ENCODE measurements at places on chromosomes 1 and 21.

DNA sequence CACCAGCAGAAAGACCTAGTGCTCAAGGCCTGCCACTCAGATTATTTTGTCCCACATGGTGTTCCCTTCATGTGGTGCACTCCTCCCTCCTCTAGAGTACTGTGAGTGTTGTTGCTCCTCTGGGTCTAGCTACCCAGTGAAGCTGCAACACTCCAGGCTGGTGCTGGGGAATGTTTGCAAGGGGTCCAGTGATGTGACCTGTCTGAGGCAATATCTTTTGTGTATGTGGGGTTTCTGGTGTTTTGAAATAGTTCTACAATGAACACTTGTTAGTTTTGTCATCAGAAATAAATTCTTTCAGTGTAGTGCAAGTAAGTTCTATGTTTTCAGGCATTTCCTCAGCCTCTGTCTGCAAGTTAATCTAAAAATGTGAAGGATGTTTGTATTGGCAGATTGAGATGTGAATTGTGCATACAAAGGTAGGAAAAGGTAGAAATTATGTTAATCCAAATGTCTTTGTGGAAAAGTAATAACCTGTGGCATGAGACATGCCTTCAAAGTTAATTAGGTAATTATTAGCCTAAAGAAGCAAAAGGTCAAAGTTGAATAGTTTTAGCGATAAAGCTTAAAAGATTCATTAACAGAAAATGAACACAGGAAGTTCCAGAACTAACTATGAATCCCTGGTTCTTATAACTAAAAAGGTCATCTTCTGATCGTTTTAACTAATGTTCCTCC is 616.8 kb downstream of the LTN1 start:
- no peak for DNase-seq

DNA sequence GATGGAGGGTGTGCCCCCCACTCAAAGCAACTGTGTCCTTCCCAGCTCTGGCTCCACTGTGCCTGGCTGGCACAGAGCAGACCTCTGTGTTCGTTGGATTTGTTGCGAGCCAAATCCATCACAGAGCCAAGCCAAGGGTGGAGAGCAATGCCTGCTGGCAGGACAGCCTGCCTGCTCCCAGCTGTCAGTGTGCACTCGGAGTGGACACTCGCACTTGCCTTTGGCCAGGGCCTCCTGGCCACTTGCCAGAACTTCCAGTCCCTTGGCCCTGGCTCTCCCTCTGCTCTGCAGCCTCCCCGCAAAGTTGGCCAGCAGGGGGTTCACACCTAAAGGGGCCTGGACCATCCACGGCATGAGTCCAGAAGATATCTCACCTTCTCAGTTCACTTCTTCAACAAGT is 16.4 kb downstream of the HEYL start:
- no peak for DNase-seq

DNA sequence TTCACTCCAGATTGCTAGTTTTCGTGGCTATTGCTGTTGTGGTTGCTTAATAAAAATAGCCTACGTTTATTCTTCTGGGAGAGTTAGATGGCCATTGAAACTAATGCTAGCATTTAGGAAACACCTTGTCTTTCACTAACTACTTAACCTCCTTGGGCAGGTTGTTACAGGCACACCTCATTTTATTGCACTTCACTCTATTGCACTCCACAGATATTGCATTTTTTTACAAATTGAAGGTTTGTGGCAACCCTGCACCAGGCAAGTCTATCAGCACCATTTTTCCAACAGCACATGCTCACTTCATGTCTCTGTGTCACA is 11.3 kb upstream of the MARK1 start:
- DNase-seq = no peak

GRCh38 chr1:85243372-85243771 is 16.1 kb downstream of the C1orf52 start:
- DNase-seq = no peak

DNA sequence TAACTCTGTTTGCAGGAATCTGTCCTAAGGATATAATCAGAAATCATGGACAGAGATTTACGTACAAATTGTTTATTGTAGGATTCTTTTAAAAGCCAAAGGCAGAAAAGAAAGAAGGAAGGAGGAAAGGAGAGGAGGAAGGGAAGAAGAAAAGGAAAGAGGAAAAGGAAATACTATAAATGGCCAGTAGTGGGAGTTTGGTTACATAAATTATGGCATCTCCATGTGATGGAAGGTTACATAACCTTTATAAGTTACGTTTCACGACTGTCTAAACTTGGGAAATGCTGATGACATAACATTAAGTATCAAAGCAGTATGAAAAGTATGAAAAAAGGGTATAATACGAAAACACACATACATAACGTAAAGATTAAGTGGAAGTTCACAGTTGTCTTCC is 39.0 kb downstream of the SMYD2 start:
- no peak for DNase-seq

GRCh38 chr1:59146651-59147358 is 150.1 kb upstream of the FGGY start:
- DNase-seq = no peak

- DNase-seq = no peak
These were observed 71.3 kb downstream of the WDR4 start for GRCh38 chr21:42807938-42808613.

GRCh38 chr1:243748706-243749283 is 101.2 kb downstream of the AKT3 start:
- DNase-seq = peak; percentile 28

DNA sequence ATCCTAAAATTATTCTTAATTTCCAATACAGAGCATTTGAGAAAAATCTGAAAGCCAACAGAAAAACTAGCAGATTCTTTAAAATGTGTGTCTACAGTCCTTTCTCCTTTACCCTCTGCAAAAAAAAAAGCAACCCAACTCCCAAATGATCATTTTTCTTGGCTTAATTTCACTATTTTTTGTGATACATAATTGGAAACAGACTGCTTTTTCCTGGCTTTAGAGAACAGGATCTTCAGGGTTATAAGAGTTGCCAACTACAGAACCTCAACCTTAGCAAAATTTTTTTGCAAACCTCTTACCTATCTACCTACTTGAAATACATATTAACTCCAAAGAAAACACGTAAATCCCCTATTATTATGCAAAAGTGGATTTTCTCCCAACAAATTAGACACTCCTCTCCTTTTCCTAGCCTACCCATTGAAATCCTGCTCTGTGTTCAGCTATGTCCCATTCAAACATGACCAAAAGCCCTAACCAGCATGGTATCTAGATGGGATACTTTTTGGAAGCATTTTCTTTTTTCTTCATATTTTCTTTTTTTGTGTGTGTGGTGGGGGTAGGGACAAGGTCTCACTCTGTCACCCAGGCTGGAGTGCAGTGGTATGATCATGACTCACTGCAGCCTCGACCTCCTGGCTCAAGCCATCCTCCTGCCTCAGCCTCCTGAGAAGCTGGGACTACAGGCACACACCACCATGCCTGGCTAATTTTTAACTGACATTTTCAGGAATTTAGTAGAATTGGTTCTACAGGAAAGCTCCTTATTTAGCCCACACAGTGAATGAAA is 9.0 kb downstream of the TGFBR3 start:
- no peak for DNase-seq

DNA sequence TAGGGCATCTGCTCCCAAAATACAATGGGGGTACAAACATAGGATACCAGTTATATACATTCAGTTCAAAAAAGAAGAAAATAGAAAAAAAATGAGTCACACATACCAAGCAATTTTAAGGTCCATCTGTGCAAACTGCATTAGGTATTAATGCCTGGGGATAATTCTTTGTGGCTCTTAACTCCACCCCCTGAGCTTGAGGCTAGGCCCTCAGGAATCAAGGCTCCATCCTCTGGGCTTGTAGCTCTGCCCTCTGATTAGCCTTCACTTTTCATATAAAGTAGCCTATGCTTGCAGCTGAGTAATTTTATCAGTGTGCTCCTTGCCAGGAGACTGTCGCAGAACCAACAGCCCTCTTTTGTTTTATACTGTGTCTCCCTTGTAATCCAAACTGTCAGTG is 69.9 kb upstream of the BACE2 start:
- DNase-seq = no peak

DNA sequence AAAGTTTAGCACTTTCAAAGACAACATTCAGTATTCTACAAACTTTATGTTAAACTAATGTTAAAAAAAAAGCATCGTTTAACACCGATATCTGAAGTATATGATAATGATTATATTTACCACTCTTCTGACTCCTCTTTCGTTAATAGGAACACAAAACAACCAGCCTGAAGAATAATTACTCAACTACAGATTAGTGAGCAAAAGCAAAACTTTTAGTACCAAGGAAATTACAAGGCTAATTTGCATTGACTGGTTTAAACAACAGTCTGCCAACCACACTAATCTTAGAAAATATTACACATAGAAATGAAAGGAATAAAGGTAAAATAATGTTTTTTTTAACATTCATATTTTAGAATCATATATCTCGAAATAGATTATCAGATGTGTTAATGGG is 500.7 kb downstream of the LMO4 start:
- no peak for DNase-seq

GRCh38 chr1:203558064-203558760 is 64.3 kb downstream of the OPTC start:
- peak; percentile 1 for DNase-seq

DNA sequence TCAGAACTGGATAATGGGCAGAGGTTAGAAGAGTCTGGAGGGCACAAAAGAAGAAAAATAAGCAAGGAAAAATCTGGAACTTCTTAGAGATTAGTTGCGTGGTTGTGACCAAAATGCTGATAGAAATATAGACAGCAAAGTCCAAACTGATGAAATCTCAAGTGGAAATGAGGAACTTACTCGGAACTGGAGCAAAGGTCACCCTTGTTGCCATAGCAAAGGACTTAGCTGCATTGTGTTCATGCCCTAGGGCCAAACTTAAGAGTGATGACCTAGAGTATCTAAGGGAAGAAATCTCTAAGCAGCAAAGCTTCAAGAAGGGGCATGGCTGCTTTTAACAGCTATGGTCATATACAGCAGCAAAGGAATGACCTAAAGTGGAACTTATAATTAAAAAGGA is 180.0 kb downstream of the TTLL7 start:
- no peak for DNase-seq

- DNase-seq = no peak
These were observed 48.7 kb downstream of the ZNF326 start for GRCh38 chr1:90043586-90043985.

- no peak for DNase-seq
These were observed 2.6 kb upstream of the TDRD10 start for GRCh38 chr1:154499446-154499845.

DNA sequence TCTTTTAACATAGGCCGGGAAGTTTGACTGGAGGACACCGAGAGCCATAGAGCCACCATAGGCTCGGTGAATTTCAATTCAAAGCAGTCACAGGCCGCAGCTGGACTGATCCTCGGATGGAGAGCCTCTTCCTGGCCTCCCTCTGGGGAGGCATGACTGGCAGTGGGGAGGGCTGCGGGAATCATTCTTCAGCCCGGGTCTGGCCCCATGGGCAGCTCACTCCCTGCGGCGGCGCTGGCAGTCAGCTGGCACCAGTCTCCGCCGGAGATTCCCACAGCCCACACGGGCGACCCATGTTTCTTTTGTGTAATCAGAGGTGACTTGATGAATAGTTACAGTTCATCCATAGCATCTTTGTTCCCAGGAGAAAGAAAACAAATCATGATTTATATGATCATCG is 10.6 kb downstream of the ESPN start:
- no peak for DNase-seq
